Hippocampal formation (tissue), 2 donors: ENCODE measurements at places on chromosomes 6 and 20.

DNA sequence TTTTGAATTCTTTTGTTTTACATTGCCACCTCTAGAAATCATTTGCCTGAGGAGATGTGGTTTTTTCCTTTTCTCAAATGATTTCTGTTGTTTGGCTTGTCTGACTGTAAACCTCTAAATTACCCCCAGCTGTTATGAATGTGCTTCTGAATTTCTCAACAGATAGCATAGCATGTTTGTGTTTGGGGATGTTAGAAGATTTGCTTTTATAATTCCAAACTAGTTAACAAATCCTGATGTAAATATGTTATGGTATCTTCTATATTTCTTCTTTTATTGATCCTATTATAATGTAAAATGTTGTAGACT is 31.6 kb upstream of the EZR start:
- no peak for DNase-seq

DNA sequence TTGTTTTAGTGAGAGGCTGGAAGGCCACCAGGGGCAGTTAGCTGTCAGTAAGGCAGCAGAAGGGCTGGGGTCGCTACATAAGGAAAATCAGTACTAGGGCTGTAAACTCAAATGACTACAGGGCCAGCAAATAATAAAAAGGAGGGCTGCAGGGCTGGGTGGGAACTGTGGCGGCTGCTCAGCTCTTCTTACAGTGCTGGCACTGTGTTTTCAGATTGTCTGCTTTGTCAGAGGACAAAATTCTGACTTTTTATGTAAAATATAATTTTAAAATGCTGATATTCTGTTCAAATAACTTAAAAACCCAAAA is 23.2 kb downstream of the HLA-A start:
- DNase-seq: no peak

DNA sequence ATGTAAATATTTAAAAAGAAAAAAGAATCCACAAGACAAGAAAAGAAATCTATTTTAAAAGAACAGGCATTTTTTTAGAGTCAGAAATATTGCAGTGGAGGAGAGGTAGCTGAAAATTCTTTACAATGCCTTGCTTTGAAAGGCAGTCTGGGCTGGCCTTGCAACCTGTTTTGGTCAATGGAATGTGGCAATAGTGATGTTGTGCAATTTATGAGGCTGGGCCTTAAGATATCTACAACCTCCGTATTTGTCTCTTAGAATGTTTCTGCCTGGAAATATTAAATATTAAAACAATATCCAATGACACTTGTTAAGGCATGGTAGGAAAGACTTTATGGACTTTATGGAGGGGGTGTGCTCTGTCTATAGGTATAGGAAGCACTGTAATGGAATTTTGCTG is 14.8 kb upstream of the SCGN start:
- DNase-seq: no peak

GRCh38 chr6:168385037-168385759 is 55.8 kb upstream of the SMOC2 start:
- DNase-seq: peak; percentile 4

DNA sequence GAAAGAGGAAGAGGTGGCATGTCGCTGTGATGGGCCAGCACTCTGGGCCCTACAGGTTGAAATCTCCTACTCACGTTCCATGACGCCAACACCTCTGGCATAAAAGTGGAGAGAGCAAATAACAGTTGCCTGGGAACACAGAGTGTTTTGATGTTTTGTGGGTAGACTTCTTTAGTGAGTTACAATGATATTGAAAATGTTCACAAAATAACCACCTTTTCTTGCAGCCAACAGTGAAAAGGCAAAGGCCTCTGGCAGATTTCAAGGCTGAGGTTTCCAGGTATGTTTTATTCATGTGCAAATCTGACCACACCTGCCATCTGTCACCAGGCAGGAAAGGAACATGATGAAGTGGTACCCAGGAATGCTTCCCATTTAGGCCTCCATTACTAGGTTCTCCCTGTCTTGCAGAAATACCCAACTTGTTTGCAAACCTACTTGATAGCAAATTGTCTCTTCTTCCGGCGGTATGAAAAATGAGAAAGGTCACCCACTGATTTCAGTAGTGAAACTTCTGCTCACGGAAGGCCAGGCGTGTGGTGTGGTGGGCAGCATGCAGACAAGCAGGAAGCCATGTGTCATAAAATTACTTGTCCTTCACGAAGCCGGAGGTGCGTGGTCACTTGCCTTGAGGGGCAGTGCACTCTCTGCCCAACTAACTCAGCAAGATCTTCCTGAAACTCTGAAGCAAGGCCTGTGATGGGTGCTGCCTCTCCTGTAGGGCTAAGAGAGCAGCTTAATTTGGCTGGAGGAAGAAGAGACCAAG is 299.1 kb upstream of the PRDM1 start:
- no peak for DNase-seq
